Brain (organoid and tissue), 16 donors: ENCODE measurements at places on chromosomes 1 and 21.
A peak's percentile ranks its signal among the peaks of the same experiment; 100 is the strongest.

- DNase-seq, result no peak
Observed at GRCh38 chr1:230355128-230355527, 71.0 kb downstream of the PGBD5 start.

DNA sequence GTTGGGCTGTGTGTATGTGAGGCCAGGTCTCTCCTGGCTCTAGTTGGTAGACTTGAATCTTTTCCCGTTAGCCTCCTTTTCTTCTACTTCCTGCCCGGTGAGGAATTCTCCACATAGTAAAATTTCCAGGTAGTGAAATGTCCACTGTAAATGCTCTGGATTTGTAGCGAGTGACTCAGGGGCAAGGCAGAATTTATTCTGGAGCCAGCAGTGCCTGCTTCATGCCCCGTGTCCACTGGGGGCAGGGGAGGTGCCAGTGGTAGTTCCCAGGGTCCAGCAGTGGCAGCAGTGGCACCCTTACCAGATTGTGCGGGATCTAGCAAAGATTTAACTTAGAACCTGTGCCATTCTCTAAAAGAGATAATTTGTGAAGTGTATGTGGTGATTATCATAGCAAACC, 74.5 kb upstream of the USP24 start:
- DNase-seq, result no peak

DNA sequence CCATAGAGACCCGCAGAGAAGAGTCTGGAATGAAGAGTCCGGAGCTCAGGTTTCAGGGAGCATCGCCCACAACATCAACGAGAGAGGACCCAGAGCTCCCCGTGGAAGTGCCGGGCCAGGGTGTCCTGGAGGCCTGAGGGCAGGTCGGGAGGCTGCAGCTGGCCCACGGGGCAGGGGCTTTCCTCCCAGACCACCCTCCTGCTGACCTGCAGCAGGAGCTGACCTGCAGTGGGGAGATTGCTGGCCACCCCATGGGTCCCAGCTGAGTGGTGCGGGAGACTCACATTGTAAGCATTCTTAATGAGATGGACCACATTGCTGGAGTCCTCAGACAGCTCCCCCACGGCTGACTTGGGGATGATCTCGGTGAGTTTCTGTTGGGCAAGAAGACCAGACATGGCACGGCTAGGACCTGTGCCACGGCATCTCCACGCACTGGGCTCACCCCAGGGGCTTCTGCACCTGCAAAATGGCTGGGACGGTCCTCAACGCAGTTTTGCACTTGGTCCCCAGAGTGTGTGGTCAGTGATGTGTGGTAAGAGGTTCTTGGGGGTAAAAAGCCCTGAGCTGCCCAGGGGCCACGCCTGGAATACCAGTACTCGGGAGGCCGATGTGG, 21.3 kb upstream of the PTTG1IP start:
- no peak for DNase-seq

DNA sequence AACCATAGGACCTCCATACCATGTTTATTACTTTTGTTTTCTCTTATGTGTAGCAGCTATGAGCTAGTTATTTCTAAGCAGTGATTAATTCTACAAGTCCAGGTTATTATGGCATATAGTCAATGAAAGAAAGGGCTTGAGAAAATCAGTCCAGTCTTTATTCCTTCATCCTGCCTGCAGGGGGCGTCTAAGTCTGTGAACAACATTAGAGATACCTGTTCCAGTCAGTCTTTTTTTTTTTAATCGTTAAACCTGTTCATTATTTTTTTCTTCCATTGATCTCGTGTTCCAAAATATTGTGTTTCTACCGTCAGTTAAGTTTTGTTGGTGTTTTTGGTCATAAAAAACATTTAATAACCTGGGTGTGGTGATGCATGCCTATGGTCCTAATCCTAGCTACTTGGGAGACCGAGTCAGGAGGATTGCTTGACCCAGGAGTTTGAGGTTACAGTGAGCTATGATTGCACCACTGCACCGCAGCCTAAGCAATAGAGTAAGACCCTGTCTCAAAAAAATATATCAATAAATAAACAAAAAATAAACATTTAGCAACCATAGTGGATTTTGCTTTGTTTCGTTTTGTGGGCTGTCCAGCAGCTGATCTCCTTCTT, 29.4 kb upstream of the CD2 start:
- peak; percentile 84 for DNase-seq

- no peak for DNase-seq
Observed at GRCh38 chr1:9244501-9245229, 10.1 kb downstream of the H6PD start.

GRCh38 chr1:235888119-235888643, 21.5 kb upstream of the LYST start:
- no peak for DNase-seq
